SJCRH30 (cell line): ENCODE measurements at places on chromosomes 7 and 10.
A peak's percentile ranks its signal among the peaks of the same experiment; 100 is the strongest.

DNA sequence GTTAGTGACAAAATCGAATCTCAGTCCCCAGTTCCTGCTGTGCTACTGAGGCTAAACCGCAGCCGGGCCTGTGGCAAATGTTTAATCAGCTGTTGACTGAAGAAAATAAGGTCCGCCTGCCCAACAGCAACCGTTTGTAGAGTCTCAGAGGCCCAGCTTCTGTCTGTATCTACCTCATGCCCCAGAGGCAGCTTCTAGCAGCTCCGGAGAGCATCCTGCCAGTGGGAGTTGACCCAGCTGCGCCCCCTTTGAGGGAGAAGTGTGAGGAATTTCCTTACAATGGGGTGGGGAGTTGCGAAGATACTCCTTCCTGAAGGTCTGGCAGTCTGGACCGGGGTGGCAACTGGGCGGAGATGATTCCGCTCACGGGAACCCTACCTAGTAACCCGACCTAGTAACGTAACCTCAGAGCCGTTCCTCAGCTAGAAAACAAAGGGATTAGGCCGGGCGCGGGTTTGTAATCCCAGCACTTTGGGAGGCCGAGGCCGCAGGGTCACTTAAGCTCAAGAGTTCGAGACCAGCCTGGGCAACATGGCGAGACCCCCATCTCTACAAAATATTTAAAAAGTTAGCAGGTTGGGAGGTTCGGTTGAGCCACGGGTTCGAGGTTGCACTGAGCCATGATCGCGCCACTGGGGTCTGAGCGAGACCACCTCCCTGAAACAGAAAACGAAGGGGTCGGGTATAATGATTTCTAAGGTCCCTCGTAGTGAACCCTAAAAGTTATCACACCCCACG lies 846 bp upstream of the ZNF775 start:
- H3K4me1 ChIP-seq: peaks cover 39% of the 10 kb centered on the region
- H3K36me3 ChIP-seq: peaks cover 18% of the 10 kb centered on the region
- peak overlapping the region; percentile 62 for H3K4me3 ChIP-seq
- H3K27me3 ChIP-seq: no peaks in the 10 kb centered on the region
- DNase-seq: peak; percentile 98

GRCh38 chr7:104978460-104978859 lies 35.5 kb upstream of the KMT2E start:
- no peaks in the 10 kb centered on the region; the same call in 1 of the 2 replicates for H3K36me3 ChIP-seq
- no peak overlapping the region for H3K4me3 ChIP-seq
- DNase-seq: no peak
- H3K4me1 ChIP-seq: peaks cover 27% of the 10 kb centered on the region

GRCh38 chr7:26007510-26007909 lies 144.5 kb upstream of the NFE2L3 start:
- no peaks in the 10 kb centered on the region for H3K4me1 ChIP-seq
- no peak overlapping the region for H3K4me3 ChIP-seq
- H3K36me3 ChIP-seq: no peaks in the 10 kb centered on the region
- DNase-seq: no peak

GRCh38 chr7:25632616-25633015 lies 404.3 kb upstream of the NPVF start:
- H3K4me1 ChIP-seq: peaks cover 41% of the 10 kb centered on the region
- no peaks in the 10 kb centered on the region for H3K36me3 ChIP-seq
- no peak overlapping the region for H3K4me3 ChIP-seq
- H3K27me3 ChIP-seq: no peaks in the 10 kb centered on the region
- DNase-seq: no peak

DNA sequence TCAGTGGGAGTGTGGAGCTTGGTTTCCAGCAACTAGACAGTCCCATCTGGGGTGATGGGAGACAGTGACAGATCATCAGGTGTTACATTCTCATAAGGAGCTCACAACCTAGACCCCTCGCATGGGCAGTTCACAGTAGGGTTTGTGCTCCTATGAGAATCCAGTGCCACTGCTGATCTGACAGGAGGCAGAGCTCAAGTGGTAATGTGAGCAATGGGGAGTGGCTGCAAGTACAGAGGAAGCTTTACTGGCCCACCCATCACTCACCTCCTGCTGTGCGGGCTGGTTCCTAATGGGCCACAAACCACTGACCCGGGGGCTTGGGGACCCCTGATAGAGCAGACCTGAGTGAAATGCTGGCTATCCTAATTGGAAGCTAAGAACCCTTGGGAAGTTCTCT lies 242.8 kb downstream of the BAMBI start:
- no peak for DNase-seq
- H3K27ac ChIP-seq: no peak overlapping the region
- H3K27me3 ChIP-seq: no peaks in the 10 kb centered on the region
- no peaks in the 10 kb centered on the region for H3K36me3 ChIP-seq
- H3K4me3 ChIP-seq: no peak overlapping the region
- no peaks in the 10 kb centered on the region for H3K4me1 ChIP-seq

GRCh38 chr7:149093228-149093627 lies 2.7 kb upstream of the ZNF786 start:
- H3K4me1 ChIP-seq: no peaks in the 10 kb centered on the region
- H3K27me3 ChIP-seq: no peaks in the 10 kb centered on the region
- H3K4me3 ChIP-seq: no peak overlapping the region
- H3K27ac ChIP-seq: no peak overlapping the region

DNA sequence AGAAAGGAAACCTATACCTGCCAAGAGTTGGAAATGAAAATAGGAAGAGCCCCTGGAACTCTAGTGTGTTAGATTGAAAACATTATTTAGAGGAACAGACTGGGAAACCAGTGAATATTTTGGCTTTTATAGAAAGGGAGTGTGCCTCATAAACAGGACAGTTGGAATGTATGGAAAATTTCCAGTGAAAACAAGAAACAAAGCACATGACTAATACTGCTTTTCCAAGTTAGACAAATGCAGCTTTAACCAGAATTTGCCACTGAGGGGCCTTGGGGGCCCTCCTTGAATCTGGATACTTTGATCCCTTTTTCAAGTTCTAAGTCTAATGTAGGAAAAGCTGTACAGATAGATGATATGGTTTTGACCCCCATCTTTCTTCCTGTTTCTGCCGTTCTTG lies 21.2 kb downstream of the ITGB8 start:
- DNase-seq: no peak
- H3K4me3 ChIP-seq: no peak overlapping the region
- peaks cover 9% of the 10 kb centered on the region; the same call in 1 of the 2 replicates for H3K36me3 ChIP-seq

GRCh38 chr7:22831602-22832305 lies 9.1 kb upstream of the TOMM7 start:
- no peaks in the 10 kb centered on the region for H3K27me3 ChIP-seq
- H3K4me1 ChIP-seq: peaks cover 10% of the 10 kb centered on the region; the same call in 1 of the 2 replicates
- H3K36me3 ChIP-seq: no peaks in the 10 kb centered on the region
- H3K4me3 ChIP-seq: no peak overlapping the region

GRCh38 chr10:114822444-114823076 lies 980 bp downstream of the FHIP2A start:
- H3K27me3 ChIP-seq: no peaks in the 10 kb centered on the region
- peak overlapping the region; percentile 60 for H3K27ac ChIP-seq
- H3K4me3 ChIP-seq: peak overlapping the region; percentile 100
- H3K4me1 ChIP-seq: no peaks in the 10 kb centered on the region

GRCh38 chr10:16770670-16771069 lies 46.6 kb downstream of the RSU1 start:
- no peak overlapping the region for H3K4me3 ChIP-seq
- H3K4me1 ChIP-seq: no peaks in the 10 kb centered on the region
- no peaks in the 10 kb centered on the region for H3K27me3 ChIP-seq
- DNase-seq: no peak
- no peak overlapping the region for H3K27ac ChIP-seq

DNA sequence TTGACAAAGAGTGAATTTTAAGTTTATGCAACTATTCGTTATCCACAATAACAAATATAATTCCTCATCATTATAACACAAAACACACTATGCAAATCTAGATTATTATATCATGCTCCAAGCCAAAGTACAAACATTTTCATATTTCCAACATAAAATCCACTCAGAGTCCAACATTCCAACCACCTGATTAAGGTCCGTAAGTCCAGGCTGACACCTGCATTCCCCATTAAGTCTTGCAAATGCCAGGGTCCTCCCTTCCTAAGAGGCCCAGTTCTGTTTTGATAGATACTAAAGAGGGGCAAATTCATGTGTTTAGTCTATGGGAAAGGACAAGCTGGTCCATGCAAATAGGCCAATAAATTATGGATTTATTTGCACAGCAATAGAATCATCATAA lies 206.1 kb downstream of the POU6F2 start:
- no peak overlapping the region for H3K27ac ChIP-seq
- H3K4me1 ChIP-seq: no peaks in the 10 kb centered on the region
- no peaks in the 10 kb centered on the region for H3K36me3 ChIP-seq
- H3K27me3 ChIP-seq: no peaks in the 10 kb centered on the region; the same call in 1 of the 2 replicates
- no peak for DNase-seq
- no peak overlapping the region for H3K4me3 ChIP-seq
